Suprapubic skin (tissue), 4 donors: ENCODE measurements at places on chromosomes 11 and 22.

DNA sequence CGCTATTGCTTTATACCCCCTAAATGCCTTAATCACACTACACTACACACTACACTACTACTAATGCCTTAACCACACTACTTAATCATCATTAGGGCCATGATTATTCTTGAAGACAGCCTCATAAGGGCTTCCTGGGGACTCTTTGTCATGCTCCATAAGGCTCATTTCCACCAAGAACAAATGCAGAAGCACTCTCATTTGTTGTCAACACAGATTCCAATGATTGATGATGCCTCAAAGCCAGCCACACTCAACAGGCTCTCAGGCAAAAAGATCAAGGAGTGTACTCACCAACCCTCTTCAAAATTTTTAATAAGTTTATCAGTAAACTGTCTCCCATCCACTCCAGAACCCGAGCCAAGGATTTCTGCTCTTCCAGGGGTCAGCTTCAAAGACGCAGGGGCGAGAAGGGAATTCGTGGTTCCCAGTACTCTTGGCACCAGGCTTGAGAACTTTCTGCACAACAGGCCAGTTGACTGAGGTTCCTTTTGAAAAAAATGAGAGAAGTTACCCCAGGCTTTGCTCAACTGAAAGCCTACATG, 204.7 kb upstream of the GUCY1A2 start:
- DNase-seq, result no peak

DNA sequence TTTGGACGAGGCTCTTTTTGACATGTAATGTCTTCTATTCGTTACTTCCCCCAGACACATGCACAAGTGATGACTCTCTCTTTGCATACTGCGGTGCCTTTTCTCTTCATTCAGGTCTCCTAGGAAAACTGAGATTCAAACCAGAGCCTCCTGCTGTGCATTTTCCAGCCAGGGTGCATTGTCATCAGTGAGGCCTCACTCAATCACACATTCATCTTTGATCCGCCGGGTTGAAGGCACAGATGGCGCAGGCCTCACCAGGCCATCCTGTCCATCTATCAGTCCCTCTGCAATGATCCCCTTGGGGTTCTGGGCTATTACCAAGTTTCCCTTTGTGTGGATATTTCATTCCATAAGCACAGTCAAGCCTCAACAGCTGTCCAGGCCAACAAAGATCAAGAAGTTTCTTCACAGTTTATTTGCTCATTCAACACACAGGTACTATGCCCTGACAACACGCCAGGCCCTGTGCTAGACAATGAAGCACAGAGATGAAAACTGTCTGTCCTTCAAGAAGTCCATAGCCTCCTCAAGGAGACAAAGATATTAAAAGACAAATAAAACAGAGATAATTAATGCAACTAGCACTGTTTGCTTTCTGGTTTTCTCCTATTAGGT, 107.8 kb downstream of the LARGE1 start:
- DNase-seq, result no peak

DNA sequence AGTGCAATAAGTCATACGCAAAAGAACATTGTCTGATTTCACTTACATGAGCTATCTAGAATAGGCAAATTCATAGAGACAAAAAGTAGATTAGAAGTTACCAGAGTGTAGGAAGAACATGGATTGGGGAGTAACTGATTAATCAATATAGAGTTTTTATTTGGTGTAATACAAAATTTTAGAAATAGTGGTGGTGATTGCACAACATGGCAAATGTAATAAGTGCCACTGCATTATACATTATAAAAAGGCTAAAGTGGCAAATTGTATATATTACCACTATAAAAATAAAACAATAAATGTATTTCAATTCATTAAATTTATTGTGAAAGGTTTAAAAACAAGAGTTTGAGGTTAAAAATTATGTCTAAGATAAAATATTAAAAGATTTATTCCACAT, 8.7 kb upstream of the OR51B4 start:
- DNase-seq, result no peak

GRCh38 chr22:40855071-40855978, 1.1 kb downstream of the ST13 start:
- peak; percentile 61 for DNase-seq

DNA sequence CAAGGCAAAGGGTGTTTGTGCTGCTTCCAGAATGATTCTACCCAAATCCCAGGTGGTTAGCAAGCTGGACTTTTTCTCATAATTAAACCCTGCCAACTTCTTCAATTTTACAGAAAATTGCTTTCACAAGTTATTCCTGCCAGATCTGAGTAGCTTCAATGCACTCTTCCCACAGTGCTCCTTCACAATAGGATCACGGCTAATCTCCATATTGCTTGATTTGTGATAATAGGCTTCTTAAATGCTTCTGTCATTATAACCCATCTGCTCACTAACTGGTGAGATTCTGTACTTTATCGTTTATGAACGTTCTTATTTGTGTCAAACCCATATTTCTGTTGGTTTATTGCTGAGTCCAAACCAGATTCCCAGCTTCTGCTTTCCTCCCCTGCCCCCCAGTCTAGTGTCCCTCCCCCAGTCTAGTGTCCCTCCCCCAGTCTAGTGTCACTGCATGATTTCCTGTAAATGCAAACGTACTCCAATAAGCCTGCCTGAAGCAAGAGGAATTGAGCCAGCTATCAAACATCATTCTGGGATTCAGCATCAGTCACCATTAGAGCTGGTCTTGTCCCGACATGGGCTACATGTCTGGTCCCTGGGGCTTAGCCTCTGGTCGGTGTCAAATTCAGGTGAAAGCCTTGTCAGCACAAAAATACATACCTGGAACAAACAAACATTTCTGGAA, 14.0 kb downstream of the MMP3 start:
- no peak for DNase-seq

DNA sequence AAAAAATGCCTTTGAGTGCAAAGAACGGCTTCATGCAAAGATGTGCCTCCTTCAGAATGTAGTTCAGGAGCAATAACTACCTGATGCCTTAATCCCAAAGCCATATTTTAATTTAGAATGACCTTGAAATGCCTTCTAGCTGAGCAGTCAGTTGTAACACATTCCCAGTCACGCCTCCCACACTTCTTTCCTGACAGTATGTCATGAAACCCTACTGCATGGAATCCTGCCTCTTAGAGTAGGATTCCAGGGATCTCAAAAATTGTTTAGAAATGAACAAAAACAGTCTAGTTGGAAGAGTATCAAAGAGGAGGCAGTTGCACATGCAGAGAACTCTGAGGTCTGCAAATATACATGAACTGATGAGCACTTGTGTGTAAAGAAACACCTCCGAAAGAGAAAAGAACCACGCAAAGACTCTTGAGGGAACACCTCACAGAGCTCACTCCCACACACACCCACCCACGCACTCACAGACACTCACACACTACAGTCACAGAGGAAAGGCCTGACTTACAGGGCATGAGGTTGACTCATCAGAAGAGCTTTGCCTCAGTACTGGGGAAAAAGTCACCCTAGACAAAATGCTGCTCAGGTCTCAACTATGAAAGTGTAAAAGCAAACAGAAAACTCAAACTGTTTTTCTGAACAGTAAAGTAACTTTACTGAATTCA, 77.4 kb downstream of the GGTLC2 start:
- DNase-seq, result no peak

- no peak for DNase-seq
Measured at GRCh38 chr11:3849297-3849874, 6.1 kb upstream of the STIM1 start.

DNA sequence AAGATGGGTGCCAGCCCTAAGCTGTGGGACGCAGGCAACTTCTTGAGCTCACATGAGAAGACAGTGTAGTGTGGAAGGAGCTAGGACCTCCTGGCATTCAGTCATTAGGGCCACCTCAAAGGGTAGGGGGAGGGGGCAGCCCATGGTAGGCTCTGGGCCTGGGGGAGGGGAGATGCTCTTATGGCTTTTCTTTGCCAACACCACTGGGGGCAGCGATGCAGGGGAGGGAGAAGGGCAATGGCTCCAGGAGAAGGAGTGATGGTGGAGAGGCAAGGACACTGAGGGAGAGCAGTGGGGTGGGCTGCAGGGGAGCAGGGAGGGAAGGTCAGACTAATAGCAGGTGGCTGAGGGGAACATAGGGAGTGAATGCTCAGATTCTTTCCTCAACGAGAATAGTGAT, 63.3 kb upstream of the SUSD2 start:
- DNase-seq, result no peak

DNA sequence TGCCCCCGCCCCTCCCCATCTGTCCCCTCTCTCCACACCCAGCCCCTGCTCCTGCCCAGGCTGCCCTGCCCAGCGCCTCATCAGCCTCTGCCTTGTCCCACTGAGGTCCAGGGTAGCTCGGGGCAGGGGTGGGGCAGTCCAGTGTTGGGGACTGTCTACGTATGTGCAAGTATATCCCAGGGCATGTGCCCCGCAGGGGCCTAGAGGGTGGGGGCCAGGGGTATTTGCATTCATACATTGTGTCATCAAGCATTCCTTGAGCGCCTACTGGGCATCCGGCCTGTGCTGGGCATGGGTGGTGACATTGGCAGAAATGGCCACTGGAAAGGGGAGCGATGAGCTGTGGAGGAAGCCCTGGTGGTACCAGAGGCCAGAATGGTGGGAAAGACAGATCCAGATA, 17.6 kb upstream of the TAB1 start:
- DNase-seq, result no peak

GRCh38 chr11:70026726-70027125, 51.4 kb upstream of the ANO1 start:
- peak; percentile 26 for DNase-seq

DNA sequence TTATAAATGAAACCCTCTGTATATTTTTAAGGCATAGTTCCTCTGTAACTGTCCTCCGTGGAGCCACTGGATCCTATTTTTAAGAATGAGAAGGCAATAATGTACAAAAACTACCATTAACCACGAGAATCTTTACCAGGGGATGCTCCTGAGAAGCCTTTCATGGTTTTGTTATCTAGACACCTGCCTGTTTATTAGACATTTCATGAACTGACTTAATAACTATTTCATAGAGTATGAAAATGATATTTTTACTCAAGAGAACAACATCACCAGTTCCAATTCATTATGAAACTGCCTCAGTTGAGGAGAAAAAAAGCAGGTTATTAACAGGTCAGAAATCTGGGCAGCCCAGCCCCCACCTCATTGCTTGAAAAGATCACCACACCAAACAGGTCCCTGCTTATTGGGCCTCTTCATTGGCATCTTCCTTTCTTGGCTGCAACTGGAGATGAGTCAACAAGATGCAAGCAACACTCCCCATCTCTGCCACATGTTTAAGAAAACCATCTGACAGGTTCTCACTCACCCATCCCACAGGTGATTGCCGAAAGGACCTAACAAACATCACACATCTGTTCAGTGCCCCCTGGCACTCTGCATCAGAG, 27.8 kb downstream of the ETS1 start:
- no peak for DNase-seq

- no peak for DNase-seq
Measured at GRCh38 chr22:40972587-40972986, 21.4 kb downstream of the RBX1 start.

DNA sequence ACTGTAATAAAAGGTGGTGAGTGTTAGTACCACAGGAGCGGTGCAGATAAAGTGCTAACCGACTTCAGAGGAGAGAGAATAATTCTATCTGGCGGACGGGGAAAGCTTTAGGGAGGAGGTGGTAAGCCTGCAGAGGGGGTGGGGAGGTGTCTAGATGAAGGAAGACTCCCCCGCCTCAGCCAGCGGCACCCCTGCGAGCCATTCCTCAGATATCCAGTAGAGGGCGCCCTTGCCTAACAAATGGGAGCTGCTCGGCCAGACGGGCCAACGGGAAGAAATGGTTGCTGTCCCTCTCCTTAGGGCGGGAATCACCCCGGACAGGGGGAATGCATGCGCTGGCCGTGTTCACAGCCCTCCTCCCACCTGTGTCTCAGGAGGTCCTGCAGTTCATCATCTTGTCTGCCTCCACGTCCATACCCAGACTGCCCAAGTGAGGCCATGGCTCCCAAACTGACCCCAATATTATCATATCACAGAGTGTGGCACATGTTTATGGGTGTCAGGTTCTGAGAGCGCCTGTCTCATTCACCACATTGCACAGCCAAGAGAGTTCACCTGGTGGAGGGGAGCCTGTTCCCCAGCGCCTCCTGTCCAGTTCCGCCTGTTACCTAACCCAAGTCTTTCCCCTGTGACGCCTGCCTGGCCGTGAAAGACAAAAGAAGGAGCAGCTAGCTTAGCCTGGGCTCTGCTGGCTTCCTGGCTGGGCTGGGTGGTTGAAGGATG, 85.5 kb downstream of the ST3GAL4 start:
- DNase-seq, result peak; percentile 90

DNA sequence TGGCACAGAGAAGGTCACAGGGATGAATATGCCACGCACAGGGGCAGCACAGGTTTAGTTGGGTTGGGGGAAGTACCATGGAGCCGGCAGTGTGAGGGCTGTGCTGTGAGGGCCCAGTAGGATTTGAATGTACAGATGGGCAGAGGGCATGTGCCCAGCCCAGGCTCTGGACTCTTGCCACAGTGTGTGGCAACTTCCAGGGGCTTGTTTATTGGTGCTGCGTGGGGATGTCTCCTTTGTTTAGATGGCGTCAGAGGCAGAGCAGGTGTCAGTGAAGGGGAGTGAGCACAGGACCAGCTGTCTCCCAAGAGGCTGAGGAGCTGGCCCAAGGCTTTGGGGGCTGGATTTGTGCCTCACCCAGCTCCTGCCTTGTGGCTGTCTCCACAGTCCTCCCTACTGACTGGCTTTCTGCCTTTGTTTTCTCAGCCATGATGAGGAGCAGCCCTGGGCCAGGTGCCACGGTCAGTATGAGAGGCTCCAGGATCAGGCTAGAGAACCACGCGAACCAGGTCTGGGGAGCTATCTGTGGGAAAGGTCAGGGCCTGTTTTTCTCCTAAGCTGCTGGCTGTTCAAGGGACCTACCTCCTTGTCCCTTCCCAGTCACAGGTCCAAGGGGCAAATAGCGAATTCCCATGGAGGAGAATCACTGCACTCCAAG, 21.9 kb downstream of the SUN2 start:
- no peak for DNase-seq

- DNase-seq, result no peak
Measured at GRCh38 chr11:125207866-125208425, 43.4 kb downstream of the PKNOX2 start.

GRCh38 chr11:64056861-64057260, 21.1 kb downstream of the FLRT1 start:
- DNase-seq, result no peak

GRCh38 chr11:33616552-33616951, 84.1 kb downstream of the C11orf91 start:
- no peak for DNase-seq

DNA sequence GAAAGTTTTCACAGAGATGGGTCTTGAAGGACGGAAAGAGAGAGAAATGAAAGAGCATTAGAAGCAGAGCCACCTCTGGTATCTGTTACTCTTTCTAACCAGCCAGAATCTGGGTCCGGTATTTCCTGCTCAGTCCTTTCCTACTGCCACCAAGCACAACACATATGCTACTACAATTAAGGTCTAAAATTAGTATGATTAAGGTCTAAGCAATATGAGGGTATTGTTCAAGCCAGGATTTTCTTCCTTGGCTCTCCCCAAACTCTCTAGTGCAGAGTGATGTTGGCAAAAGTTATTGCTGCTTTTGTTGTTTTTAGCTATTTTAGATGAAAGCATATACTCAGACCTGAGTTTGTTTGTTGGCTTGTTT, 59.2 kb upstream of the EED start:
- DNase-seq, result no peak

DNA sequence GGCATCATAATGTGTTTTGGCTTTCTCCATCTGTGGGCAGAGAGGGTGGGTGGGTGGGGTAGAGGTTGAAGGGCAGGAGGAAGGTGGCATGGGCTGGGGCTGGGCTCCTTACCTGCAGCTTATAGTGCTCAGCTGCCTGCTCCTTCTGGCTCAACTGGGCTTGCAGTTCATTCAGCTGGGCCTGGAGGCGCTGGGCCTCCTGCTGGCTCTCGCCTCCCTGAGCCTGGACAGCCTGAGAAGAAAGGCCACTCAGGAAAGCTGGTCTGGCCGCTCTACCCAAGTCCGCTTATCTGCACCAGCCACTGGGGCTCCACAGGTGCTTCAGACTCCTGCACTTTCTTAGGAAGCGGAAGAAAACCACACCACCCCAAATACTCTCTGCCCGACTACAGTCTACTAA, 10.4 kb downstream of the IL18BP start:
- DNase-seq, result no peak
